ENCODE measurements at places on chromosomes 2 and 18.

DNA sequence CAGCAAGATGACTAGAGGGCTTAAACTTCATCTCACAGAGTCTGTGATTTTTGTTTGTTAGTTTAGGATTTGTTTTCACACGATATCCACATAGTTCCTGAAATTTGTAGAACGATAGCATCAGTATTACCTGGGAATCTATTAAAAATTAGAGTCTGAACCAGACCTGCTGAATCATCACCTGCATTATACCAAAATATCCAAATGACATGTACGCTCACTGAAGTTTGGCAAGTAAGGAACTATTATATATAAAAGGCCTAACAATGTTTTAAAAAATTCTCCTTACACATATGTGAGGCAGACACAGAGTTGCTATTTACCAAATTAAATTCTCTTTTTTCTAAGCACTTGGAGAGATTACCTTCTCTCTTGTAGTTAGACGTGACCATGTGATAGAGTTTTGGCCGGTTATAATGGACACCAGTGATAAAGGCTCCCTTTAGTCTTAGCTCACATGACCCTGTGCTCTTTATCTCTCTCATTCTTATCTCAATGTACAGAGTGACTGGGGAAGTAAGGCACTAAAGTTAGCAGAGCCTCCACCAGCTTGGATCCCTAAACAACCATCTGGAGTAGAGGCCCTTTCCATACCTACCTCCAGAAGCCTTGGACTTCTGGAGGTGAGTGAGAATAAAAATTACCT, 363.1 kb downstream of the DSC3 start:
- no peak overlapping the region for H3K4me3 ChIP-seq
- no peaks in the 10 kb centered on the region for H3K27me3 ChIP-seq
- no peaks in the 10 kb centered on the region for H3K4me1 ChIP-seq
- no peaks in the 10 kb centered on the region for H3K36me3 ChIP-seq

- no peak overlapping the region for H3K4me3 ChIP-seq
- peaks cover 2% of the 10 kb centered on the region for H3K27me3 ChIP-seq
- H3K36me3 ChIP-seq, result no peaks in the 10 kb centered on the region
- DNase-seq, result no peak
- H3K4me1 ChIP-seq, result no peaks in the 10 kb centered on the region
Measured at GRCh38 chr2:120465012-120465700, 119.2 kb downstream of the INHBB start.

DNA sequence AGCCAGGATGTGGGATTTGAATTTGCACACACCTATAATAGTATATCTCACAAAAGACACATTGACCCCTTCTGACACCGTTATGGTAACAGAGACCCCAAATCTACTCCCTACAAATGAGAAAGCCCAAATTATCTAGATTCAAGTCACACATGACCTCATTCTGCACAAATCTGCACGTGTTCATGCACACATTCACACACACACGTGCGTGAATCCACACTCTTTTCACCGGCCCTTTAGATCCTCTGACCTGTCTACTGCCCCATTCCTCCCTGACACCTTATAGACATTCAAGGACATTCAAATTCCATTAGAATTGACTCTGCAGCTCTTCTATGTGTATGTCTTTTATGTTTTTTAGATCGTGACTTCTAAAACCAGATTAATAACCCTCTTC, 627.8 kb upstream of the ID2 start:
- peaks cover 27% of the 10 kb centered on the region for H3K4me1 ChIP-seq
- H3K4me3 ChIP-seq, result no peak overlapping the region
- H3K36me3 ChIP-seq, result peaks cover 7% of the 10 kb centered on the region

DNA sequence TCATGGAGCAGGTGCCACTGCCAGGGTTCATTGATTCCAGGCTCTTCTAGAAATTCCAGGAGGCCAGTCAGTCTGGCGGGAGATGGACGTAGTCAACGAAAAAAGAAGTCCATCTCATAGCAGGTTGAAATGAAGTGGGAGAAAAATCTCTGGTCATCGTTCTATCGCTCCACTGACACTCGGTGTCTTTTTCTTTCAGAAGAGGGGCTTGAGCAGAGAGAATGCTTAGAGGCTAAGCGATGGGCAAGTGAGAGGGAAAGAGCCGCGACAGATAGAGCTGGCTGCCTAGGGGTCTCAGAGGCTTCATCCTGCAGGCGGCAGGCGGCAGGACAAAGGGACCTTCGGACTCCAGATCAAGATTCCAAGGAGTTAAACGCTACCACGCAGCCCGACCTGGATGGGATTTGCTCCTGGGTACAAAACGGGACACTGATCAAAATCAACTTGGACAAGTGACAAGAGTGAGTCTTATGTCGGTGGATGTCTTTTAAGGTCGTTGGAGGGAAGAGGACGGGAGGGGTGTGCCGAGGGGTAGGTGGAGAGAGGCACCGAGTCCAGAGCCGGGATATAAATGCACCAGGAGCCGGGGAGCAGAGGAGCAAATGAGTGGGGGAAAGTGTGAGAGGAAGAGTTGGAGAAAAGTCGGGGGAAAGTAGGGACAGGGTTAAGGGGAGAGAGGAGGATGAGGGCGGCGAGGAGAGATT, 677 bp upstream of the TMEM178A start:
- H3K27me3 ChIP-seq, result peaks cover 72% of the 10 kb centered on the region
- no peak overlapping the region for H3K4me3 ChIP-seq
- no peak for DNase-seq
- peaks cover 5% of the 10 kb centered on the region for H3K36me3 ChIP-seq
- no peak overlapping the region for H3K27ac ChIP-seq

GRCh38 chr18:21826641-21827302, 86.2 kb downstream of the MIB1 start:
- H3K36me3 ChIP-seq, result peaks cover 15% of the 10 kb centered on the region
- no peaks in the 10 kb centered on the region for H3K4me1 ChIP-seq
- no peak for DNase-seq

DNA sequence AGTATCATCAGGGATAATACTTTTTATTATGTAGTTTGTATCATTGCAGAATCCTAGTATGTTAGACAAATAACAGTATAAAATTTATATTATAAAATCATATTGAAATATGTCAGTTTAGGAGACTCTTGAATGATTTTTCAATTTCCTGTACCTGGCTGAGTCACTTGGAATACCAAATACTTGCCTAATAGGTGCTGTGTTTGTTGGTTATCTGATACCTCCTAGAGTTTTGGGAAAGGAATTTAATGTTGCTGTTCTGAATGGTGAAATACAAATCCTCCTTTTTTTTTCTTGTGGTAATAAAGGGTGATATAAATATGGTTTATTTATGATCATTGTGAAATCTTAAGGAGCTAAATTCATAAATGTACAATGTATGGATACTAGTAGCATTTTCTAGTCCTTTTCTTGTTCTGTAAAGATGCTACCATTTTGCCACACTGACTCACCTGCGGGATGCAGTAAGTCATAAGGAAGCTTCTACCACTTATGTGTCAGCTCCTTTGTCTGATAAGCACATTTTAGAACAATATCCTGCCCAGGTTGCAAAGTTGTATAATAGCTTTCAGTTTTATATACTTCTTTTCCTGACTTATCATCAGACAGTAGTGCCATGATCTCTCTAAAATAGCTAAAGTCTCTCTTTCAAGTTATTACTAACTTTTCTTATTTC, 465.5 kb downstream of the XIRP2 start:
- H3K4me3 ChIP-seq, result no peak overlapping the region
- H3K27ac ChIP-seq, result no peak overlapping the region
- H3K36me3 ChIP-seq, result no peaks in the 10 kb centered on the region
- H3K27me3 ChIP-seq, result no peaks in the 10 kb centered on the region
- no peak for DNase-seq

GRCh38 chr2:166282154-166282553, 93.6 kb downstream of the SCN9A start:
- no peak overlapping the region for H3K4me3 ChIP-seq
- H3K27me3 ChIP-seq, result no peaks in the 10 kb centered on the region
- H3K36me3 ChIP-seq, result no peaks in the 10 kb centered on the region
- H3K27ac ChIP-seq, result no peak overlapping the region

DNA sequence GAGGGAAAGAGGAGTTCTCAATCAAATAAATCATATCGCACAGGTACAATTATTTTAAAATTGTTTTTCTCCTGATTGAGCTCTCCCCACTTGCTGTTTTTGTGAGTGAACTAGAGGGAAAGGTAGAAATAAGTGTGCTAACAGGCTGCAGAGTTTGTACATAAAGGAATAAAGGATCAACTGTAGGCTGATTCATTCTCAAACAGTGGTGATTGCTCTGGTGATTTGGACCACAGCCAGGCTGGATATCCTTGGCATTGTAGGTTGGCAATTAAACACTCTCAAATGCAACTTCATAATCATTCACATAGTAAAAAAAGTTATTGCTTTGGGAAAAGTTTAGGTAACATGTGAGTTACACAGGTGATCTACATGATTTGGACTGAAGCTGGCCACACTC, 29.8 kb downstream of the LRP1B start:
- no peaks in the 10 kb centered on the region for H3K4me1 ChIP-seq
- no peaks in the 10 kb centered on the region for H3K36me3 ChIP-seq
- H3K4me3 ChIP-seq, result no peak overlapping the region

DNA sequence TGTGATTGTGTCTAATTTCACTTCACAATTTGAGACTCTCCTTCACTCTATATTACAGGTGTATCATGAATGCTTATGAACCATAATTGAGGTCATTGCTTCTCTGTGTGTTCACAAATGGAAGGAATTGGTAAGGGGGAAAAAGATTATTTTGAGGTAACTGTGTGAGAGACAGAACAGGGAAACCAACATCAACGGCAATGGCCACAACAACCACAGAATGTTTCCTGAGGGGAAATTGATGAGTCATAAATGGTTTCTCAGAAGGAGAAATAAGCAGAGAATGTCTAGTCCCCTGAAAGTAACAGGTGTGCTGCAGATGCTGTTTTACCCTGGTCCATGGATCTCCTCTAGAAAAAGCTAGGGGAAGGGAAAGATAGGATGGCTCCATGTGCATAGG, 361.2 kb upstream of the GALNT5 start:
- peaks cover 21% of the 10 kb centered on the region for H3K4me1 ChIP-seq
- no peak overlapping the region for H3K4me3 ChIP-seq
- H3K27ac ChIP-seq, result no peak overlapping the region
- no peaks in the 10 kb centered on the region for H3K36me3 ChIP-seq
- peaks cover 55% of the 10 kb centered on the region for H3K27me3 ChIP-seq

DNA sequence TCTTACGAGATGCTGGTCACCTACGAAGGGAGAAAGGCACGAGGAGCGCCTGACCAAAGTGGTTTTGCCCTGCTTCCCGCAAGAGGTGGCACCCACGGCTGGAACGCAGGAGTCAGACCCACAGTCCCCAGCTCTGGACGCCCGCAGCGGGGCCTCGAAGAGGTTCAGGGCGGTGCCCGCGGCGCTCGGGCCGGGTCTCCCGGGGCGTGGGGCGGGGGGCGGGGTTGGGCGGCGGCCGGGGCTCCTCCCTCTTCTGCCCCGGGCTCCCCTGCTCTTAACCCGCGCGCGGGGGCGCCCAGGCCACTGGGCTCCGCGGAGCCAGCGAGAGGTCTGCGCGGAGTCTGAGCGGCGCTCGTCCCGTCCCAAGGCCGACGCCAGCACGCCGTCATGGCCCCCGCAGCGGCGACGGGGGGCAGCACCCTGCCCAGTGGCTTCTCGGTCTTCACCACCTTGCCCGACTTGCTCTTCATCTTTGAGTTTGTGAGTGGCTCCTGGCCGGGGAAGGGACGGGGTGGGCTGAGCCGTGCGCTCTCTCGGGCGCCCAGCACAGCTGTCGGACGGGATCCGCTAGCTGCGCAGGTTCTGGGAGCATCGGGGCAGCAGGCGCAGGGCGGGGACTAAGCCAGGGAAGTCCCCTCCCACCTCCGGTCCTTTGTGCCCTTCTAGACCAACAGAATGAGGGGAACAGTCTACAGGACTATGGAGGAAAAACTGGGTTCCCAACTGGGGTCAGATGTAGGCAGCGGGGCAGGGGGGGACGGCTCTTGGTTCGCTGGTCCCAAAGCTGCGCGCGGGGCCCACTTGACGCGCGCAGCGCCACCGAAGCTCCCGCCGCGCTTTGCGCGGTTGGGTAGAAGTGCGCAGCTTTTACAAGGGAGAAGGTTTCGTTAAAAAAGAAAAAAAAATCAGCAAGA, at the start of gene MAL:
TSS of gene MAL (plus strand) at position 303 of the 914 bp plus-strand sequence. CDS start at position 388, 85 bp downstream.
- peaks cover 42% of the 10 kb centered on the region for H3K36me3 ChIP-seq
- peaks cover 5% of the 10 kb centered on the region for H3K27me3 ChIP-seq
- peak within 1 kb of the TSS; percentile 99 for H3K4me3 ChIP-seq
- H3K4me1 ChIP-seq, result peaks cover 71% of the 10 kb centered on the region
- DNase-seq, result peak; percentile 72
- peak within 1 kb of the TSS; percentile 98 for H3K27ac ChIP-seq

GRCh38 chr2:100745604-100746003, 74.3 kb upstream of the NPAS2 start:
- peaks cover 13% of the 10 kb centered on the region for H3K27me3 ChIP-seq
- H3K36me3 ChIP-seq, result no peaks in the 10 kb centered on the region
- H3K4me1 ChIP-seq, result no peaks in the 10 kb centered on the region
- no peak for DNase-seq

DNA sequence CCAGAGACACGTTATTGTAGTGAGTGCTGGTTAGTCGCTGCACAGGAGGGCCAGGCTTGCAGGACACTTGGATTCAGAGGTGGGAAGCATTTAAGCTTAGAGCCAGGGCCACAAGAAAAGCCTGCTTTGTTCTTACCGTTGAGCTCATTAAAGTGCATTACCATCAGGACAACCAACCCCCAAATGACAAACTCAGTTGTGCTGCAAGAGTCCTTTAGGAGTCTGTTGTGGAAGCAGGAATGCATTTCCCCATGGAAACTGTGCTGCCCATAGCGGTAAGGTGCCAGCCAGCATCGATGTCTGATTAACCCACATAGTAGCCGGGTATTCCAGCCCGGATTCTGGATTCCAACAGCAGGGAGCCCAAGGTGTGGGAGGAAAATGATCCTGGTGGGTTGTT, 23.4 kb upstream of the REEP1 start:
- no peaks in the 10 kb centered on the region for H3K4me1 ChIP-seq
- peaks cover 13% of the 10 kb centered on the region for H3K27me3 ChIP-seq
- H3K36me3 ChIP-seq, result no peaks in the 10 kb centered on the region
- DNase-seq, result no peak
- H3K27ac ChIP-seq, result no peak overlapping the region
